ENCODE measurements at places on chromosomes 1 and 21. TPM values are rescaled to one million over a fixed set of nuclear protein-coding genes. Genes with fewer than 3 reads are reported as not detected.

The SPATC1L gene
- total RNA-seq, result 3.1 TPM

The PEAR1 gene
- 11.0 TPM for total RNA-seq

The MIXL1 gene
- total RNA-seq, result 0.06 TPM

The FAM163A gene
- not detected for total RNA-seq

The RAB4A gene
- total RNA-seq, result 9.9 TPM

The HEYL gene
- total RNA-seq, result 0.32 TPM

The RPAP2 gene
- total RNA-seq, result 16.7 TPM

The CRYAA gene
- not detected for total RNA-seq

The DIO1 gene
- total RNA-seq, result not detected

The CD52 gene
- total RNA-seq, result not detected

The RPL11 gene
- 1,406 TPM for total RNA-seq

The RSRP1 gene
- 132 TPM for total RNA-seq

The PCAT6 gene
- not detected for total RNA-seq

The CLCA4 gene
- total RNA-seq, result not detected

The LRRC38 gene
- total RNA-seq, result 1.4 TPM

The FOXD2 gene
- total RNA-seq, result 0.06 TPM

The OR2AJ1 gene
- not detected for total RNA-seq

Measured in bladder microvascular endothelial cell (primary cell).